ENCODE measurements at places on chromosomes 2 and 18.

DNA sequence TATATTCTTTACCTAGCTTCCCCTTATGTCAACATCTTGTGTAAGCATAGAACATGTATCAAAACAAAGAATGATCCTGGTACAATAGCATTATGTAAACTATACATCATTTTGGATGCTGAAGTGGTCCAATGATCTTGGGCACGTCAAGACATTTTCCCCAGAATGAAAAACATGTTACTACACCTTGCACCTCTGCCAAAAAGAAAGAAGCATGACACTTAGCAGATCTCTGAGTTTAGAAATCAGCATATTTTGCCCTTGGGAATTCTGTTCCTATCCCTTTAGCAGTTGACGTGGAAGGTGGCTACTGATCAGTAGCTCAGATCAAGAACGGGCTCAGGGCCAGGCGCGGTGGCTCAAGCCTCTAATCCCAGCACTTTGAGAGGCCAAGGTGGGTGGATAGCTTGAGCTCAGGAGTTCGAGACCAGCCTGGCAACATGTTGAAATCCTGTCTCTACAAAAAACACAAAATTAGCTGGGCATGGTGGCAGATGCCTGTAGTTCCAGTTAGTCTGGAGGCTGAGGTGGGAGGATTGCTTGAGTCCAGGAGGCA, 1.7 kb upstream of the LCLAT1 start:
- DNase-seq = no peak

DNA sequence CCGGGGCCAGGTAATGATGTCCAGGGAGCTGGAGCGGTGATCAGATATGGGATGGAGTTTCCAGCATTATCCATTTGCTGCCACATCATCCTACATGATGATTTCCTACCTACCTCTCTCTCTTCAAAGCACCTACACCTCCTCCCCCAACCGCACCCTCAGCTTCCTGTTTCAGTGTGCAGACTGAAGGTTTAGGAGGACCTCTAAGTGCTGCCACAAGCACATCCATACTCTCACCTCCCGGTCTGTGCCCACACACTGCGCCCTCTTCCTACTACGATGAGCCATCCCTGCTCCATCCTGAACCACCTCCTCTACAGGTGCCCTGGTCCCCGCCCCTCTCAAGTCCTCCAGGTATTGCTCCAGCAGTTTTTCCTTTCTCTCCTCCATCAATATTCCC, 123.7 kb downstream of the ALPK2 start:
- DNase-seq = peak; percentile 41

- DNase-seq = no peak
These were observed 30.6 kb downstream of the CFAP221 start for GRCh38 chr2:119574864-119575263.

GRCh38 chr2:164044622-164045021, 308.8 kb upstream of the FIGN start:
- DNase-seq = no peak

- DNase-seq = no peak
These were observed 25.1 kb upstream of the IL1R1 start for GRCh38 chr2:102117472-102117858.

GRCh38 chr2:20348542-20348941, 2.1 kb downstream of the PUM2 start:
- DNase-seq = no peak

DNA sequence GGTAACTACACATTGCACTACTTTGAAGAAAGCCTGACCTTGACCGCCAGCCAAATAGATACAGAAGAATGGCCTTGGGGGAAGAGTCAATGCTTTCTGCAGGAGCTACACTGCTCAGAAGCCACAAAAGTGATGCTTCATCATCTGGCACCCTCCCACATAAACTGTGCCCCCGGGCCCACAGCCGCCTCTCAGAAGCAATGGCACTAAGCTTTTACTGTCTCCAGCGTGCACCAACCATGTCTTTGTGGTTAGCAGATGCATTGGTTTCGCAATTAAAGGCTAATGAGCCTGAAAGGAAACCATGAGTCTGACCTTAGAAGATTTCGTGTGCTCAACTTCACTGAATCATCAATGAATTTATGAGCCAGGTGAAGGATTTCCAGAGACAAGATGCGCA, 209.4 kb upstream of the TRIB2 start:
- DNase-seq = peak; percentile 56

DNA sequence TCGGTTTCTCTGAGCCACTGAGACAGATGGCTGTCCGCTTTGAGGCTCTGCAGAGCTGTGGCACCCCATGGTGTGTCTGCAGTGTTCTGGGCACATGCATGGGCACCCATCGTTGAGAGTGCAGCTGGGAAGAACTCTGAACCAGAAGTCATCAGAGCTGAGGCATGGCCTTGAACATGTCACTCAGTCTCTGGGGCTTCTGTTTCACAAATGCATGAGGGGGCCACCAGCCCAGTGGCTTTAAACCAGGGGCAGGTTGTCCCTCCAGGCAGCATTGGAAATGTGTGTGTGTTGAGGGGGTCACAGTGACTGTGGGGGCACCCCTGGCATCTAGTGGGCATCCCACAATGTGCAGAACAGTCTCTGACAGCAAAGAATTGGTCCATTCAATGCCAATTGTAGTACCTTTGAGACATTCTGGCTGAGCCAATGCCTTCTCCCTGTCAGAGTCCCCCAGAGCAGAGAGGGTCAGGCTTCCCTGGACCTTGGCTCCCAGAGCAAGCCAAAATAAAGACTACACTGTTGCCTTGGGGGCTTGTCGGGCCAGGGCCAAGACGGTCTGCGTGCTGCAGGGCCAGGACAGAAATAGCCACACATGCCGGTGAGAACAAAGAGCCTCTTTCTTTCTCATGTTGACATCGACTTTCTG, 9.3 kb upstream of the PSMD1 start:
- no peak for DNase-seq

GRCh38 chr2:181243319-181243718, 213.9 kb upstream of the ITGA4 start:
- DNase-seq = no peak

DNA sequence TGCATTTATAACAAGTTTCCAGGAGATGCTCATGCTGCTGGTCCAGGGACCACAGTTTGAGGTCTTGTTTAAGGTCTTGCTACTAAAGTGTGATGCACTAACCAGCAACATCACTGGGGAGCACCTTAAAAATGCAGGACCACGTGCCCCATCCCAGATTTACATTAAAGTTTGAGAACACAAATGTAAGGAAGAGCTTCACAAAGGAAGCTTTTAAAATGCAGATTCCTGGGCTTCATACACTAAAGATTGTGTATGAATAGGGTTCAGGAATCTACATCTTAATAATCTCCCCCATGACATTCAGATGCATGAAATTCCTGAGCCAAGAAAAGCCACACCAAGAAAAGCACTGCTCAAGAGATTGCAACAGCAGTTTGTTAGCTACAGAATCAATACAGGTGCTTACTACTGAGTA, 235.3 kb upstream of the TANK start:
- DNase-seq = no peak

- DNase-seq = no peak
These were observed 80.1 kb downstream of the FIGN start for GRCh38 chr2:163655667-163656066.

- no peak for DNase-seq
These were observed 3.3 kb downstream of the SLC9A2 start for GRCh38 chr2:102622646-102623045.

DNA sequence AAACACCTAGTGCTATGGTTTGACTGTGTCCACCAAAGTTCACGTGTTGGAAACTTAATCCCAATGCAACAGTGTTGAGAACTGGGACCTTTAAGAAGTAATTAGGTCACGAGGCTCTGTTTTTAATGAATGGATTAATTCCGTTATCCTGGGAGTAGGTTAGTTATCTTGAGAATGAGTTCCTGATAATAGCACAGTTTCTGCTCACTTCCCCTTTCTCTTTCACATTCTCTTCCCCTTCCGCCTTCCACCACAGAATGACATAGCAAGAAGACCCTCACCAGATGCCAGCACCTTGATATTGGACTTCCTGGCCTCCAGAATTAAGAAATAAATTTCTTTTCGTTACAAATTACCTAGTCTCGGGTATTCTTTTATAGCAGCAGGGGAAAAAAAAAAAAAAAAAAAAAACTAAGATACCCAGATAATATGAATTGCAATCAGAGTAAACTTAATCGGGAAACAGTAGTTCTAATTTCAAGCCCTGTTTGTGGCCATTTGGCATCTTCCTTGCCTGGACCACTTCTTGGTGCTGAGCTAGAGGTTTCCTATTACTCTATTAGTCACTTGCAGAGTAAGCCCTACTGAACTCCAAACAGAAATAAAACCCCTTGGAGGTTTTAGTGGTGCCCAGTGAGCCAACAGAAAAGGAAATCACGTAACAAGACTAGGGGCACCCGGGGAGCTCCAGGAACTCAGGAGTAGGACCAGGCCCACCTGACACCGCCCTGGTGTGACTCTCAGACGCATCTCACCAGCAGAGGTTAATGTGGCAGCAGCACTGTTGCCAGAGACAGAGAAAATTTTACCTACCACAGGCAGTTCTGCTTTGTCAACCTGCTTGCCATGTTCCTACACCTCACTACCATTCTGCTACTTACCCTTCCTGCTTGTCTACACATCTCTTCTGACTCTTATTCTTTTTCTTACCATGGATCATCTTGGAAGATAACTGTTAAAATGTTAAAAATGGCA, 147.6 kb upstream of the CAB39 start:
- no peak for DNase-seq

- no peak for DNase-seq
These were observed 123.0 kb upstream of the PKDCC start for GRCh38 chr2:41924709-41925408.

DNA sequence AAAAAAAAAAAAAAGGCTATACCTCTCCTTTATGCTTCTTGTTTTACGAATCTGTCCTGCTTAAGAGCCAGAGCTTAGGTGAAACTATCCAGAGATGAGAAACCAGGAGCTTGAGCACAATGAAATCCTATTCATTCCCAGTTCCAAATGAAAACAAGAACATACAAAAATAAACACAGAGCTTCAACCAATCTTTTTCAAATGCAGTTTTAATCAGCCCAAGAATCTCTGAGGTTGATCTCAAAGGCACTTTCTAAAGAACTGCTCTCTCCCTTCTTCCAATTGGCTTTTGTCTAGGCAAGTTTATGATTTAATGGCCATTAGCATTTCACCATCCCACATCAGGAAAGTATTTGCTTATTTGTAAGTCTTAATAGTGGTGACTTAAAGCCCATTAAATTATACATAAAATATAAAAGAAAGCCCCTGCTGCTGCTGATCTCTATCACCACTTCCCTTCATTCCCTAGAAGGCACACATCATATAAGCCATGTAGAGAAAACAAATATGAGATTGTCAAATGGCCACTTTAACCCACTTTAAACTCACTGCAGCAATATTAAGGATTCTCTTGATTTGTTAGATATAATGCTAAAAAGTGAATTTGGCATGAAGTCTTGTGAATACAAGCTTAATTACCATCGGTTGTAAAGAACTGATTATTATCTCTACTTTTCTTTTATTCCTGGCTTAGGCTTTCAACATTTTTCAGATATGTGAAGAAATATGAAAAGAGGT, 29.3 kb upstream of the SCN9A start:
- no peak for DNase-seq

- DNase-seq = no peak
These were observed 44.9 kb upstream of the LDLRAD4 start for GRCh38 chr18:13173578-13174145.

DNA sequence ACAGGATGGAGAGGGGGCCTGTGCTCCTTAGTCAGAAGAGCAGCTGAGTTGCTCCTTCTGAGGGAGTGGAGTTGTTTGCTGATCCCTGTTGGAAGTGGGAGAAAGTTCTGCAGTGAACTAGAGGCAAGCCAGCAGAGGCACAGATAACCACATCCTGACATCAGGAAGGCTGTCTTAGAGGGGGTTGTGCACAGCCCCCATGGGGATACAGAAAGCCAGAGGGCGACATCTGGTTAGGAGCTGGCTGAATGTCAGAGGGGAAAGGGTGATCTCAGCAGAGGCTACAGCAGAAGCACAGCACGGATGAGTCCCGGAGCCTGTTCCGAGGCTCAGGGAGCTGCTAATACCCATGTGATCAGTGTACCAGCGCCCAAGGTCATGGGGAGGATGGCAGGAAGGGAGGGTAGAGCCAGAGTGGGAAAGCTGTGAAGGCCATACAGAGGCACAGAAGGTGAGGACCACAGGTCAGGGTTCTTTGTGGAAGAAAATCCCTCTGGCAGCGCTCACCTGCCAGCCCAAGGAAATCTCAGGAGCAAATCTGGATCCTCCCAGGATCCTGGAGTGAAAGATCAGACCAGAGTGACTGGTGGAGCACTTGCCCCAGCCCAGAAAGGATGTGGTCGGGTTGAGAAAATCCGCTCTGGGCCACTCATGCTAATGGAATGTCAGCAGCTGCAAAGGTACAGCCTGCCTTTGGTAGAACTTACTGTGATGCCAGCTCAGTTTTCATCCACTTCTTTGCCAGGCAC, 111.8 kb downstream of the STPG4 start:
- no peak for DNase-seq

GRCh38 chr2:233051241-233052149, 8.6 kb upstream of the INPP5D start:
- no peak for DNase-seq

- peak; percentile 21 for DNase-seq
These were observed 282.0 kb upstream of the REV1 start for GRCh38 chr2:99771681-99772333.

DNA sequence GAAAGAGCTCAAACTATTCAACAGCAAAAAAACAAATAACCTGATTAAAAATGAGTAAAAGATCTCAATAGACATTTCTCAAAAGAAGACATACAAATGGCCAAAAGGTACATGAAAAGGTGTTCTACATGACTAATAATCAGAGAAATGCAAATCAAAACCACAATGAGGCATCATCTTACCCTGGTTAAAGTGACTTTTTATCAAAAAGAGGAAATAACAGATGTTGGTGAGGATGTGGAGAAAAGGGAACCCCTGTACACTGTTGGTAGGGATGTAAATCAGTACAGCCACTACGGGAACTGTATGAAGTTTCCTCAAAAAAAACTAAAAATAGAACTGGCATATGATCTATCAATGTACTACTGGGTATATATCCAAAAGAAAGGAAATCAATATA, 39.8 kb upstream of the TMEM163 start:
- DNase-seq = peak; percentile 4

- no peak for DNase-seq
These were observed 54.8 kb upstream of the FRZB start for GRCh38 chr2:182921234-182921633.

DNA sequence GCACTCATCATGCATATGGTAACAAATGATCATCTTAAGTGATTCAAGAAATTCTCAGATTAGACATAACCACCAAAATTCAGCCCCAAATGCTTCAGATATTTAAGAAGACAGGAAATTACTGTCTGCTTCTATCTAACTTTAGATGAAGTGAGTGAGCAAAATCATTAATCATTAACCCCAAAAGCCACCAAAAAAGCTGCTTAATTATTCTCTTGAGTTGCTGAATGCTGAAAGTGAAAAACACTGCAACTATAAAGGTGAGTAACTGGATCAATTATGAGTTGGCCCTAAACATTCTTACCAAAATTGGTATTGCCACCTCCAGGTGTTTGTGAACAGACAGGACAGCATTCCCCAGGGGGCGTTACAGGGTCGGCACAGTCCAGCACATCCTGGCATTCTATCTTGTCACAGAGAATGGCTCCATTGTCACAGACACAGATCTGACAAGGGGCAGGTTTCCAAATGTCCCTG, 69.6 kb downstream of the COL5A2 start:
- DNase-seq = no peak

- no peak for DNase-seq
These were observed 336.9 kb upstream of the CDH20 start for GRCh38 chr18:60996326-60996725.
